ENCODE measurements at places on chromosomes 2 and 18. TPM values are rescaled to one million over a fixed set of nuclear protein-coding genes. Genes with fewer than 3 reads are reported as not detected.

The EVX2 gene
- not detected for total RNA-seq

The ALPI gene
- not detected for total RNA-seq

DNA sequence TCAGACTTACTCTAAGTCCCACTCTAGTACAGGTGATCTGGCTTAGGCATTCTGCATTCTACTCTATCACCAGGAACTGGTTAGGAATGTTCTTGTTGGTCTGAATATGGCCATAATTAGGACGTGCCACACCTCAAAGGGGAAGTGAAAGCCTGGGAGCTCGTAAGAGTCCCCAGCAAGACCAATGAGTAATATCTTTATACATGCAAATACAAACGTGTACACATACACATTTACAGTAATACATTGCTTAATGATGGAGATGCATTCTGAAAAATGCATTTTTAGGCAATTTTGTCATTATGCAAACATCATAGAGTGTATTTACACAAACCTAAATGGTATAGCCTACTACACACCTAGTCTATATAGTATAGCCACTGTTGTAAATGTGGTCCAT, 19.5 kb upstream of the ERCC3 start:
- peaks cover 26% of the 10 kb centered on the region for H3K36me3 ChIP-seq
- H3K27ac ChIP-seq: no peak overlapping the region
- H3K27me3 ChIP-seq: no peaks in the 10 kb centered on the region
- no peak for DNase-seq
- H3K4me1 ChIP-seq: no peaks in the 10 kb centered on the region

- H3K4me3 ChIP-seq: no peak within 1 kb of the TSS
- no peak within 1 kb of the TSS for H3K27ac ChIP-seq
- DNase-seq: no peak
- H3K27me3 ChIP-seq: peaks cover 11% of the 10 kb centered on the region
- H3K36me3 ChIP-seq: no peaks in the 10 kb centered on the region
These were observed at the start of gene UGT1A1 for GRCh38 chr2:233760043-233760442. Gene UGT1A1 (plus strand): TSS chr2:233760270. CDS start chr2:233760288, 18 bp downstream.

- H3K27me3 ChIP-seq: peaks cover 6% of the 10 kb centered on the region
- H3K4me3 ChIP-seq: no peak overlapping the region
- H3K36me3 ChIP-seq: peaks cover 2% of the 10 kb centered on the region
- no peak overlapping the region for H3K27ac ChIP-seq
- DNase-seq: no peak
These were observed 154.3 kb downstream of the NRP2 start for GRCh38 chr2:205836477-205837221.

GRCh38 chr2:25960920-25961319, 21.4 kb downstream of the KIF3C start:
- H3K4me1 ChIP-seq: peaks cover 26% of the 10 kb centered on the region
- no peak for DNase-seq
- H3K36me3 ChIP-seq: peaks cover 4% of the 10 kb centered on the region

The CRACDL gene
- total RNA-seq: 17.0 TPM

The AQP12B gene
- total RNA-seq: not detected

The LHCGR gene
- total RNA-seq: not detected

The NAT8 gene
- total RNA-seq: not detected

- DNase-seq: peak; percentile 70
- H3K4me1 ChIP-seq: peaks cover 5% of the 10 kb centered on the region
- peaks cover 11% of the 10 kb centered on the region for H3K27me3 ChIP-seq
- no peak overlapping the region for H3K27ac ChIP-seq
These were observed 138.9 kb downstream of the PXDN start for GRCh38 chr2:1605102-1606045.

The CYS1 gene
- 7.0 TPM for total RNA-seq

The RPIA gene
- 8.6 TPM for total RNA-seq

DNA sequence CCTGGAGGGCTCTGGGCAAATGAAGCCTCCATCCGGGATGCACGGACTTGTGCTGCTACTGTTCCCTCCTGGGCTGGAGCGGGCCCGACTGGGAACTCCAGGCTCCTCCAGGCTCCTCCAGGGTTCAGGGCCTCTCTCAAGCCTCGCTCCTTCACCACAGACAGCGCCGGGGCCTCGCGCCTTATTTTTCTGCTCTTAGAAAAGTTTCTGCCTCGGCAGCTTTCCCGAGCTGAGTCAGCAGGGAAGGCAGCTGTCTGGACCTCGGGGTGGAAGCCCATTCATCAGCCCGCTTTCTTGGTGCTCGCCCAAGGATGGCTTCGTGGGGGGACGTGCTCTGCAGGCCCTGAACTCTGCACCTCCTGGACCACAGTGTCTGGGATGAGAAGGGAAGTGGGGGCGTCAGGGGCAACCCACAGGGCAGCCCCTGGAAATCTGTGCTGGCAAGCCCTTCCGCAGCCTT, 12.9 kb upstream of the TEX51 start:
- H3K36me3 ChIP-seq: no peaks in the 10 kb centered on the region
- peak; percentile 82 for DNase-seq
- peaks cover 7% of the 10 kb centered on the region for H3K4me1 ChIP-seq
- H3K4me3 ChIP-seq: peak overlapping the region; percentile 28

The INPP1 gene
- 14.2 TPM for total RNA-seq

GRCh38 chr2:159851941-159852340, 53.9 kb upstream of the CD302 start:
- no peaks in the 10 kb centered on the region for H3K27me3 ChIP-seq
- H3K36me3 ChIP-seq: no peaks in the 10 kb centered on the region
- peaks cover 19% of the 10 kb centered on the region for H3K4me1 ChIP-seq
- H3K4me3 ChIP-seq: no peak overlapping the region

DNA sequence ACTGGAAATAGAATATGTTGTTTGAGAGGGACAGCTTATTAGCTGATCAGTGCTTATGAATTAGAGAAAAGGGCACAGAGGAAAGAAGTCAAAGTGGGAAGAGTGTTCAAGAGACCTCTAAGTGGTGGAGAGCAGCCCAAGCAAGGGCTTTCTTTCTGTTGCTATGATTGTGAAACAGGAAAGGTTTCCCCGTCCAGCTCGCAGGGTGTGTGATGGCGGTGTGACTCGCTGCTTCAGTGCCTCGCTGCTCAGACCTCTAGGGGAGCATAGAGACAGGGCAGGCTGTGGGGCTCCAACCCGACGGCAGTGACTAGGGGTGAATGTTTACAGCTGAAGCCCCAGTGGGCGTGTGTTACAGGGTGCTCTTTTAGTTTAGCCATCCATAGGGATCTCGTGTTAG, 166.5 kb upstream of the COPS8 start:
- H3K27ac ChIP-seq: no peak overlapping the region
- DNase-seq: no peak
- no peaks in the 10 kb centered on the region for H3K36me3 ChIP-seq
- no peaks in the 10 kb centered on the region for H3K4me1 ChIP-seq
- H3K4me3 ChIP-seq: no peak overlapping the region

The TOGARAM2 gene
- 0.07 TPM for total RNA-seq

- H3K36me3 ChIP-seq: no peaks in the 10 kb centered on the region
- no peak for DNase-seq
- H3K4me3 ChIP-seq: no peak overlapping the region
- no peaks in the 10 kb centered on the region for H3K27me3 ChIP-seq
These were observed 34.0 kb downstream of the PHLPP1 start for GRCh38 chr18:62749389-62749788.

- no peak overlapping the region for H3K27ac ChIP-seq
- DNase-seq: no peak
- no peaks in the 10 kb centered on the region for H3K27me3 ChIP-seq
- no peak overlapping the region for H3K4me3 ChIP-seq
- no peaks in the 10 kb centered on the region for H3K36me3 ChIP-seq
- peaks cover 33% of the 10 kb centered on the region for H3K4me1 ChIP-seq
These were observed 278.6 kb upstream of the KYNU start for GRCh38 chr2:142598846-142599245.

The HSPE1 gene
- total RNA-seq: 55.2 TPM

DNA sequence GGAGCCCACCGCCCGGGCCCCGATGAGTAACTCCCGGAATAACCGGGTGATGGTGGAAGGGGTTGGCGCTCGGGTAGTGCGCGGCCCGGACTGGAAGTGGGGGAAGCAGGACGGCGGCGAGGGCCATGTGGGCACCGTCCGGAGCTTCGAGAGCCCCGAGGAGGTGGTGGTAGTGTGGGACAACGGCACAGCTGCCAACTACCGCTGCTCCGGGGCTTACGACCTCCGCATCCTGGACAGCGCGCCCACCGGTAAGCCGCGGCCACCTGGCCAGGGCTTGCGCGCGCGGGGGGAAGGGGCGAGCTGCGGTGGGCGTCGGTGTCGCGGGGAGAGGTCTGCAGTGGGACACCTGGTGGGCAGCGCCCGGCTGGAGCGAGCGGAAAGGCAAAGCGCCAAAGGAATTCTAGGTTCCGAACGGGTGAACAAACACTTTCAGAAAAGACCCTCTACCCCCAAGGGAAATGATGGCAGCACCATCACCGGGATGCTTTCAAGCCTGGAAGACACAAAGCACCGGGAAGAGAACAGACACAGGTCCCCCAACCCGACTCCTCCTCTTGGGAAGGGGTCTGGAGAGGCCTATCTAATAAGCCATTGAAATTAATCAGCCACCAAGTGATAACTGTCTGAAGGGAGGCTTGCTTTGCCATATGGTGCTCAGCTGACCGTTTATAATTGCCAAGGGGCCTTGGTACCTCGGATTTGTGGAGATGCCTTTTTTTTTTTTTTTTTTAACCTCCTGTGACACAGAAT, 1.1 kb downstream of the MIB1 start:
- peaks cover 3% of the 10 kb centered on the region for H3K36me3 ChIP-seq
- DNase-seq: no peak
- no peaks in the 10 kb centered on the region for H3K27me3 ChIP-seq
- H3K4me3 ChIP-seq: peak overlapping the region; percentile 81
- peak overlapping the region; percentile 81 for H3K27ac ChIP-seq

- peak overlapping the region; percentile 85 for H3K4me3 ChIP-seq
- no peaks in the 10 kb centered on the region for H3K27me3 ChIP-seq
- peaks cover 82% of the 10 kb centered on the region for H3K4me1 ChIP-seq
- peak overlapping the region; percentile 94 for H3K27ac ChIP-seq
These were observed 186.8 kb downstream of the LTBP1 start for GRCh38 chr2:33133454-33133952.
